ENCODE measurements at places on chromosomes 5 and 9.

DNA sequence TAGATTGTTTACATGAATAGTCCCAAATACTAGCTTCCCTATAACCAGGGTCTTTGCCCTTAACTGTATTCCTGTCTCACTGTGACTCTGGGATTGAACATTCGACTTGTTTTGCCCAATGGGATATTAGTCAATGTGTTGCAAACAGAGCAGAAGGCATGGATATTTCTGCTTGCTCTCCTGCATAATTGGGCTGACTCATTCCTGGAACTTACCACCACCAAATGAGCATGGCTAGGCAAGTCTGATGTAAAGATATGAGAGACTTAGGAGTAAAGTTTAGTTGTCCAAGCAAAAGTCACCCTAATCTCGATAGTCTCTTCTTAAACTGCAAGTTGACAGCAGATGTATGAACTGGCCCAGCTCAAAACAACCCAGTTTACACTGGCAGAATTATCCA lies 273.5 kb upstream of the CCNG1 start:
- no peaks in the 10 kb centered on the region for H3K36me3 ChIP-seq
- DNase-seq = no peak
- no peaks in the 10 kb centered on the region for H3K27me3 ChIP-seq
- H3K27ac ChIP-seq = no peak overlapping the region
- H3K4me1 ChIP-seq = no peaks in the 10 kb centered on the region

- no peaks in the 10 kb centered on the region for H3K4me1 ChIP-seq
- no peak overlapping the region for H3K27ac ChIP-seq
- DNase-seq = no peak
- peaks cover 16% of the 10 kb centered on the region for H3K36me3 ChIP-seq
Observed at GRCh38 chr5:135344349-135344748, 54.7 kb downstream of the MACROH2A1 start.

DNA sequence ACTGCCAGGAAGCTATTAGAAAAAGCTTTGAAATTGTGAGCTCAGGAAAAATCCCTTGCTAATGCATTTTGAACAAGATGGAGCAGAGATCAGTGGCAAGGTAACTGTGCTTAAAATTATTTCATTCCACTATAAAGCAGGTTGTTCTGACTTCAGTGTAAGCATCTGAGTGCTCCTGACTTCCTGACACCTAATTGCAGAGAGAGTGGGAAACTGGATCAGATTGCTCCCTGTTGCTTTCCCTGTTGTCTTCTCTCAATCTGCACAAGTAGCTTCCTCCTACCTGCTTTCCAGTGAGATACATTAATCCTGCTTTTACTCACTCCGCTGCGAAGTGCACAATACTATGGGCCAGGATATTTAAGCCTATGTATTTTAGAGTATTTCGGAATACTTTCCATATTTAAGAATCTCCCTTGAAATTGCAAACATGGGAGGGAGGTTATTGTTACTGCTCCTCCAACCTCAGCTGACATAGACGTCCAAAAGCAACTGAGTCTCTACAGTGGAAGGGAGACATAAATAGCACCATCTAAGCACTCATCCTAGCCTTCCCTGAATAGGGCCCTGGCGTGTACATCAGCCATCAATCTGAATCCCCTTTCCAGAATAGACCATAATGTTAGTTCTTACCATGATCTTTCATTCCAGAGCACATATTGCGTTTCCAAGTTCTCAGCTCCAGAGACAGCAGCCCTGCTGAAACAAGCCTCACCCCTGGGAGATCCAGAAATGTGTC lies 178.8 kb downstream of the PAM start:
- DNase-seq = no peak
- H3K36me3 ChIP-seq = no peaks in the 10 kb centered on the region
- H3K27me3 ChIP-seq = no peaks in the 10 kb centered on the region
- peak overlapping the region; percentile 9 for H3K27ac ChIP-seq
- H3K4me3 ChIP-seq = no peak overlapping the region

- H3K27ac ChIP-seq = no peak overlapping the region
- no peak overlapping the region for H3K4me3 ChIP-seq
- no peak for DNase-seq
- no peaks in the 10 kb centered on the region for H3K36me3 ChIP-seq
- peaks cover 19% of the 10 kb centered on the region for H3K4me1 ChIP-seq
- no peaks in the 10 kb centered on the region for H3K27me3 ChIP-seq
Observed at GRCh38 chr5:159759791-159760290, 156.4 kb upstream of the ADRA1B start.

Measured in WTC11 (cell line).